ENCODE measurements at places on chromosomes 1 and 21.

GRCh38 chr1:50658459-50659076 is 235.3 kb upstream of the DMRTA2 start:
- ATAC-seq: peak; percentile 80

- ATAC-seq: no peak
Measured at GRCh38 chr1:208024406-208024805, 113.5 kb upstream of the CD34 start.

GRCh38 chr1:156692925-156693847 is 12.2 kb downstream of the CRABP2 start:
- ATAC-seq: no peak

GRCh38 chr1:160646180-160646579 is 664 bp downstream of the SLAMF1 start:
- no peak for ATAC-seq

GRCh38 chr1:197695961-197696360 is 79.3 kb downstream of the DENND1B start:
- ATAC-seq: peak; percentile 55

DNA sequence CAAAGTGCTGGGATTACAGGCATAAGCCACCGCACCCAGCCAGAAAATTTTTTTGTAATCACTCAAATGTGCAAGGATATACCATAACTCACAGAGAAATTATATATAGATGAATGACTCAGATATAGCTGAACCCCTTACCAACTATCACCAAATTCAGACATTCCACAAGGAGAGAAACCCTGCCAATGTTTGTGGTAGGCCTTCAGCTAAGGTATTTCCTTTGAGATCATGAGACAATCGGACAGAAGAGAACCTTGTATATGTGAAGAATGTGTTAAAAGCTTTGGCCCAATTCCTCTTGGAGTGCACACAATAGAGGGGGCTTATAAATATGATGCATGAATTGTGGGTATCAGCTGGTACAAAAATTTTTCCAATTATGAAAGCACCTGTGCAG is 50.7 kb downstream of the ZNF684 start:
- no peak for ATAC-seq

- ATAC-seq: no peak
Measured at GRCh38 chr1:87394513-87394912, 65.8 kb downstream of the LMO4 start.

GRCh38 chr1:158506369-158506987 is 34.5 kb downstream of the OR10R2 start:
- ATAC-seq: peak; percentile 90

DNA sequence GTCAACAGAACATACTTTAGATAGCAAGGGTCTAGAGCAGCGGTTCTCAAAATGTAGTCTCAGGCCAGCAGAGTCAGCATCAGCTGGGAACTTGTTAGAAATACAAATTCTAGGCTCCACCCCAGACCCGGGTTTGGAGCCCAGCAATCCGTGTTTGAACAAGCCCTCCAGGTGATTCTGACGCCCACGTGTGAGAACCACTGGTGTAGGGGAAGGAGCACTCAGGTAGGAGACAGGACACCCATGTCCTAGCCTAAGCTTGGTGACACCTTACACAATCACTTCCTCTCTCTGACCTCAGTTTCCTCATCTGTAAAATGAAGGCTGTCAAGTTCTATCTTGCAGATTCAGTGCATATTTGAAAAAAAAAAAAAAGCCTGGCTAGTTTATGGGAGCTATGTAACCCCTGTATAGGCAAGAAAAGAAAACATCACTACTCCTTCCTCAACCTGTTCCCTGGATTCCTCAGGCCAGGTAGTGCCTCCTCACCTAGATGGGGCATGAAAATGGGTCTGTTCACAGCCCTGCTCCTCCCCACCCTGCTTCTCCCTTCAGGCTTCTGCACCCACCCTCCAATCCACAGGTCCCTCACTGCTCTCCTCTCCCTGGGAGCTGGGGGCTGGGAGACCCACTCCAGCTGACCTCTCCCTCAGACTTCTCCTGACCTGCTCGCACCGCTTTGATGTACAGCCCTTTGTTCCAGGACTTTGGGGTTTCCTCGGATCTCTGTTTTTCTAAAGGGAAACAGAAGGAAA is 7.1 kb upstream of the PHLDA3 start:
- no peak for ATAC-seq

GRCh38 chr1:115454837-115455511 is 116.9 kb upstream of the NGF start:
- no peak for ATAC-seq

DNA sequence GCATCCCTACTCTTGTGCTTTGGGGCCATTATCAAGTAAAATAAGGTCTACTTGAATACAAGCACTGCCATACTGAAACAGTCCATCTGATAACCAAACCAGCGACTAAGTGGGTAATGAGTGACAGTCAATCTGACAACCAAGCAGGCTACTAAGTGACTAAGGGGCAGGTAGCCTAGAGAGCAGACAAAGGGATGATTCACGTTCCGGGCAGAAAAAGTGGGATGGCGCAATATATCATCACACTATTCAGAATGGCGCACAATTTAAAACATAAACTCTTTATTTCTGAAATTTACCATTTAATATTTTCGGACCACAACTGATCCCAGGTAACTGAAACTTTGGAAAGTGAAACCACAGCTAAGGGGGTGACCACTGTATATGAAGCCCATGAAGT is 17.7 kb downstream of the NGF start:
- ATAC-seq: no peak

GRCh38 chr1:18475234-18475905 is 5.4 kb upstream of the KLHDC7A start:
- ATAC-seq: no peak

DNA sequence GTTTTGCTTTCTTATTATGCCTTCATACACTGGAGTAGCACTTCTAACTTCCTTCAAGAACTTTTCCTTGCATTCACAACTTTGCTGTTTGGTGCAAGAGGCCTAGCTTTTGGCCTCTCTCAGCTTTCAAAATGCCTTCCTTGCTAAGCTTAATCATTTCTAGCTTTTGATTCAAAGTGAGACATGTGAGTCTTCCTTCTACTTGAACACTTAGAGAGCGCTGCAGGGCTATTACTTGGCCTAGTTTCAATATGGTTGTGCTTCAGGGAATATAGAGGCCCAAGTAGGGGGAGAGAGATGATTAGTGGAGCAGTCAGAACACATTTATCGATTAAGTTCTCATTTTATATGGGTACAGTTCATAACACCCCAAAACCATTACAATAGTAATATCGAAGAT is 12.4 kb downstream of the ANGEL2 start:
- ATAC-seq: no peak

Data from SK-N-SH treated with all-trans-retinoic acid at 6 μM for 48 hours (cell line).